Sigmoid colon (tissue), 7 donors: ENCODE measurements at places on chromosomes 2 and 18.

DNA sequence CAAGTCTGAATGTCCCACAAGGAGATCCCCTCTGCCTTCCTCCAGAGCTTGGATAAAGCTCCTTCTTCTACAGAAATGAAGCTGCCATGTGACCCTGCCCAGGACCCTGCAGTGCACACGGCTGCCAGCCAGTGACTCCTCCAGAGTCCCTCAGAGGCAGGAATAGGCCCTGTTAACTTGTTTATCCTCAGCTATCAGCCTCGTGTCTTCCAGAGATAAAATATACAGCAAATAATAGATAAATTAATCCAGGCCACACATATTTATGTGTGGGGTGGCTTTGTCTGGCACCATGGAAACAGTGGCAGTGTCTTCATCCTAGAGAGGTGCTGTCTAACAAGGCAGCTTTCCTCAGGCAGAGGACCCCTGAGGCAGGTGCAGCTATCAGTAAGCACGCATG, 66.7 kb downstream of the TMEM18 start:
- DNase-seq = no peak

- peak; percentile 58 for DNase-seq
Measured at GRCh38 chr2:11154016-11154922, 998 bp upstream of the SLC66A3 start.

GRCh38 chr2:127678531-127678930, 3.2 kb upstream of the LIMS2 start:
- DNase-seq = peak; percentile 58

DNA sequence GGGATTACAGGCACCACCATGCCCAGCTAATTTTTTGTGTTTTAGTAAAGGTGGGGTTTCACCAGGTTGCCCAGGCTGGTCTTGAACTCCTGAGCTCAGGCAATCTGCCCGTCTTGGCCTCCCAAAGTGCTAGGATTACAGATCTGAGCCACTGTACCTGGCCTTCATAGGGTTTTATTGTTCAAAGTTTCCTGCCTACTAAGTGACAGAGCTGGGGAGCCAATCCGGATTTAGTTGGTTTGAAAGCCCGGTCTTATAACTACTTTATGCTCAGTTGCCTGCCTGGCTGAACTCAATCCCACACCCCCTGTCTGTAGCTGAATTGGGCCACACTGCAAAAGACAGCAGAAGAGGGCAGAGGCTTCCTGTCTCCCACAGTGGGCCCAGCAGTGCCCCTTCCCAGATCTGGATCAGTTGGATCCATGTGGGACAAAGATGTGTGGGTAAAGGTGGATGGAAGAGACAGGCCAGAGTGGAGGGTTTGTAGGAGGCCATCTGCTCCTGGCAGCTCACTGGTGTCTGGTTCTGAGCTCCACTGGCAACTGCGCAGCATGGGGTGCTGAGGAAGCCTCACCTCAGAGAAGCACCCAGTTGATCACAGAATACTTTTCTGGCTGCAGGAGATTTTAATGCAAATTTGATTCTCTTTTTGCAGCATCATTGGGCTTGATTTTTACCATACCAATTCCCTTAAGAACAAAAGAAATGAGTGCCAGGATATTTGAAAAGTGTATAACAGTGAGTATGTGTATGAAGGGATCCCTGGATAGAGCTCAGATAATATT, 144.9 kb downstream of the DDX1 start:
- no peak for DNase-seq

GRCh38 chr2:1162768-1163584, 212.3 kb downstream of the SNTG2 start:
- DNase-seq = no peak

GRCh38 chr2:98419977-98420725, 24.5 kb upstream of the INPP4A start:
- DNase-seq = no peak

- no peak for DNase-seq
Measured at GRCh38 chr2:188734691-188735090, 239.5 kb upstream of the COL3A1 start.

GRCh38 chr2:73368781-73369180, 16.9 kb upstream of the ALMS1 start:
- no peak for DNase-seq

DNA sequence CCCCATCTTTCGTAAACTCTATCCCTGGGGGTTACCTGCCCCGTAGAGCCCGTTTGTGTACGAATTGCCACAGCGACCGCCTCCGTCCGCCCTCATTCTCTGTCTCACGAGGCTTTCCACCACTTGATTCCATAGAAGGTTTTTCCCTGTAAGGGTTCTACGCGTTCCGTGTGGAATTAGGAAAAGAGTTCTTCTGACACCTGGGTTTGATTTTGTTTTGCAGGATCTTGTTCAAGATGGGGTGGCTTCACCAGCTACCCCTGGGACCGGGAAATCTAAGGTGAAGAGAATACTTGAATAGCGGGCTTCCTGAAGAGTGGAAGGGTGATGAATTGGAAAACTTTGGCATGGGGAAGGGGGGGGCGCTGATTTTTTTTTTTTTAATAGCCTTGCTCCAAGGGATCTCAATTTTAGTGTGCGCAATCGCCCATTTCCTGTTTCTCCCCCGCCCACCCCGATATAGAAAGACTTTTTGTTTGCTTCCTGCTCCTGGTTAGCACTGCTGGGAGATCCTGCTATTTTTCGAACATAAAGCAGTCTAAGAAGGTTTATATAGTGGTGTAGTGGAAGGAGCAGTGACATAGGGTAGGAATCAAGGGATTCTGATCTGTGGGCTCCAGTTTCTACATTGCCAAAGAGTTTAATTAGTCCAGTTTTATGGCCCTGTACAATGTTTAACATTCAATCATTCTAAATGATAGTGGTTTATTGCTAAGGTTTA, 564 bp downstream of the GCC2 start:
- no peak for DNase-seq

- DNase-seq = no peak
Measured at GRCh38 chr2:170821531-170822289, 5.0 kb downstream of the GAD1 start.

DNA sequence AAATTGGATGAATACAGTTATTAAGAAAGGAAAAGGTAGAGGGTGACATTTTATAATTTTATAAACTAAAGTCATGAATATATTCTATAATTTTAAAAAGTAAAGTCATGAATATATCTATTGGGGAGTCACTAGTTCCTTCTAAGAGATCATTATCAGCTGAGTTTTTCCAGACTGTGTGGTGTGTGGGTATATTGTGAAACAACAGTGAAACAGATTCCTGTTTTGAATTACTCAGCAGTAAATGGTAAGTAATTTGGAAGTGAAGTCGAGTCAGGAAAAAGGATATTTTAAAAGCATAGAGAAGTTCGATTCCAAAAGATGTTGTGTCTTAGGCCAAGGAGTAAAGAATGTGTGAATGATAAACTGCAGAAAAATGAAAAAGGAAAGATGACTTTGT, 1018.2 kb upstream of the NXPH2 start:
- no peak for DNase-seq

GRCh38 chr2:153595939-153596338, 117.4 kb upstream of the RPRM start:
- no peak for DNase-seq

DNA sequence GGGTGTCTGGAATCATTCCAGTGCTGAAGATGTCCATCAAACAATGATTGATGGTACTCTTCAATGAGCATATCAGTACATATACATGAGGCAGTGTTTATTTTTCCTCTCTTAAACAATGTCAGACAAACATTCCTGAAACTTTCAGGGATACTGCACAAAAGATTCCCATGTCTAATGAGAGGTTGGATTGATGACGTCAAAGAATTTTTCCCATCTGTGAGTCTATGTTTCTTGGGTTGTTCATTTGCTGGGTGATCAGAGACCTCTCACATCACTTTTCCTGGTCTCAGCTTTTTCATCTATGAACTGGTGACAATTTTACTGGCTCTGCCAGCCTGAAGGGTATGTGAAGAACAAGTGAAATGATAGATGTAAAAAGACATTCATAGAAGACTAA, 325.5 kb downstream of the EN1 start:
- no peak for DNase-seq

DNA sequence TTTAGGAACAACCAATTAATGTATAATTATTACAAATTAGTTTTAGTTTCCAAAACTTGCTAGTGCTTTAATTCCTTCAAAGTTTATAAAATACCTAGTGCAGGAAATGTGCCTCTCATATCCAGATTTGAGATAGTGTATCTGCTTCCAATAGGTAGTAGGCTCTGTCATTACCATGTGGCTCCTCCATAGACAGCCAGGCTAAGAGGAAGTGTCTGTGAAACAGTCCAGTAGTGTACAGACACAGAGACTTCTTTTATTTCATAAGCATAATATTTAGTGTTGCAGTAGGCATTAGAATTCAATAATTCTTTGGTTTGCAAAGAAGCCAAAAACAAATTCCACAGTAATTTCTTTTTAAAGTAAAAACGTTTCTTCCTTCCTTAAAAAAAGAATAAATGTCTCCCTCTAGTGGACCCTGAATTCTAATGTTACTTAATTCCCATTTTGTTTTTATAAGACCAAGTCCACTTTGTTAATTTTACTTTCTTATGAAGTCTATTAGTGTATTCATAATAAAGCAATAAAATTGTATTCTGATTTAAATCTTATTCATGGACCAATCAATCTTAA, 101.2 kb downstream of the NEB start:
- DNase-seq = no peak

GRCh38 chr2:233414273-233414654, 60.0 kb downstream of the DGKD start:
- no peak for DNase-seq

GRCh38 chr18:71252351-71252865, 963.6 kb downstream of the SOCS6 start:
- DNase-seq = no peak

GRCh38 chr2:56001947-56002346, 78.4 kb upstream of the EFEMP1 start:
- no peak for DNase-seq

DNA sequence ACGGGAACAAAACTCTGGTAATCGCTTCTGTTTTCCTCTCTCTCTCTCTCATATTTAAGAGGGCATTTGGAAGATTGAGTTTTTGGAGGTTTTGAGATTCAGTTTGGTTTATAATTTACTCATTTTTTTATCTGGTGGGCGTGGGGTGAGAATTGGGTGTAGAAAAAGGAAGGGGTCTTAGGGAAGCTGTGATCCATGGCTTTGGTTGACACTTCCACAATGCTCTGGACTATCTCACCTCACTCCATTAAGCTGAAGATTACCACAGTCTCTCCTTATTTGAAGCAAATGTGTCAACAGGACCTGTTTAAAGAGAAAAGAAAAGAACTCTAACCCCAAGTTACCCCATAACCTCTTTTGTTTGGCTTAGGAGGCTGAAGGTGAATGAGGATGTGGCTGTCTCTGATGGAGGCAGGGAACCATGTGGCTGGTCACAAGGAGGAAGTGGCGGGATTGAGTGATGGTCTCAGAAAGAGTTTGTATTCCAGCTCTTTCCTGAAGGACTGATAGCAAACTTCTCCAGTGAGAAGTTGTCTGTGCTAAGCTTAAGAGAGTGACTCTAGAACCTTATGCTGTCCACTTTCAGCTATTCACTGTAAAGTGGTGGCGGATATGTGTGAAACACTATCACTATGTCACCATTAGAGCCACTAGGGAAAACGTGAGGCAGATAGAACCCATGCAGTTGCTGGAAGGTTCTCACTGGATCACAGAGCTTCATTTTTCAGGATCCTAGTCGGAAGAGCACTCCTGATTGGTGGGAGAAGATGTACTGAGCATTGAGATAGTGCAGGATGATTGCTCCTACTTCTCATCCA, 934 bp downstream of the ZNF804A start:
- DNase-seq = no peak

GRCh38 chr2:239197146-239197545, 203.7 kb downstream of the HDAC4 start:
- peak; percentile 65 for DNase-seq

GRCh38 chr18:37554399-37554787, 11.2 kb downstream of the CELF4 start:
- DNase-seq = no peak

- DNase-seq = no peak
Measured at GRCh38 chr2:165328272-165328671, 89.1 kb downstream of the SCN2A start.

GRCh38 chr2:72979896-72980295, 62.6 kb downstream of the EMX1 start:
- DNase-seq = no peak

GRCh38 chr2:70942396-70943204, 6.9 kb downstream of the ATP6V1B1 start:
- DNase-seq = peak; percentile 58

GRCh38 chr2:22355816-22356433, 1029.1 kb upstream of the KLHL29 start:
- peak; percentile 69 for DNase-seq

- no peak for DNase-seq
Measured at GRCh38 chr2:71064754-71065621, 3.5 kb upstream of the NAGK start.

- DNase-seq = no peak
Measured at GRCh38 chr2:163554864-163555263, 180.9 kb downstream of the FIGN start.

GRCh38 chr2:45935791-45936622, 284.5 kb downstream of the PRKCE start:
- peak; percentile 98 for DNase-seq

GRCh38 chr18:21063011-21063410, 48.6 kb downstream of the ROCK1 start:
- no peak for DNase-seq

DNA sequence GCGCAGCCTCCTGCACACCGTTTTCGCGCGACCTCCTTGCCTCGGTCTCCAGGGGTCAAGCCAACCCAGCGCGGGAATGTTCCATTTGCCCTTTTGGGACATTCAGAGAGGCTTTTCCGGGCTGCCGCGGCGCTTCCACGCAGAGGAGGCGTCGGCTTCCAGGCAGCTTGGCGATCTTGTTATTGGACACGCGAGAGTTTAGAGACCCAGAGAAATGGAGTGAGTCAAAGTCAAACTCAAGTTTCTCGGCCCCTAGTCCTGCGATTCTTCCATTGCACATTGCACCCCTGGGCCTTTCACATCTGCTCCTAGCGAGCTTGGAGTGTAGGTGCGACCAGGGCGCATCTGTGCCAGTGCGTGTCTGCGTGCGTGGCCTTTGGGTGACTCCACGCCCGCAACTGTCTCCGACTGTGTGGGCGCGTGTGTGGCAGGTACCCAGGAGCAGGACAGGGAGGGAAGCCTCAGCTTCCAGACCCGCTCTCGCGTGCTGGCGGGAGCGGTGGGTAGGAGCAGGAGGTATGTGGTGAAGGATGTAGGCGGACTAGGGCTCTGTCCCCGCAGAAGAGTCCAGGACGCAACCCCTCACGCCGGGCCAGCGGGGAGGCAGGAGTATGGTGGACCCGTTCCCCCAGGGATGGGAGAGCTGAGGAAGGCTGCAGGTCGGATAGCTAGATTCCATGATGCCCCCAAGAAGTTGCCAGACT, 13.5 kb downstream of the SIX3 start:
- DNase-seq = no peak

DNA sequence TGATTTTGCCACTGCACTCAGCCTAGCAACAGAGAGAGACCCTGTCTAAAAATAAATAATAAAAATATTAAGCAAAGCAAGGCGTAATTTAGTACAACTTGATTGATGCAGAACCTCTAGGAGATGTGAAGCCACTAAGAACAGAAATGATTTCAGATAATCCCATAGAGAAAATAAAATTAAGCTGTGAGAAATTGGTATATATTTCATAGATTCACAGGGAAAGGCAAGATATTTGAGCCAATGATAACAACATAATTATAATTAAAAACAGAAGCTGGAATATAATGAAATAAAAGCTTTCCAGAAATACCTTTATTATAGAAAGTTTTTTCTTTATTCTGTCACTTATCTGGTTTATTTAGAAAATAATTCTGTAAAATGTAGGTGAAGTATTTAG, 88.9 kb upstream of the GULP1 start:
- no peak for DNase-seq

GRCh38 chr2:41723526-41723925, 324.3 kb upstream of the PKDCC start:
- no peak for DNase-seq

GRCh38 chr2:218186876-218187275, 20.1 kb upstream of the CXCR1 start:
- no peak for DNase-seq
